ENCODE measurements at places on chromosomes 12 and 14.

DNA sequence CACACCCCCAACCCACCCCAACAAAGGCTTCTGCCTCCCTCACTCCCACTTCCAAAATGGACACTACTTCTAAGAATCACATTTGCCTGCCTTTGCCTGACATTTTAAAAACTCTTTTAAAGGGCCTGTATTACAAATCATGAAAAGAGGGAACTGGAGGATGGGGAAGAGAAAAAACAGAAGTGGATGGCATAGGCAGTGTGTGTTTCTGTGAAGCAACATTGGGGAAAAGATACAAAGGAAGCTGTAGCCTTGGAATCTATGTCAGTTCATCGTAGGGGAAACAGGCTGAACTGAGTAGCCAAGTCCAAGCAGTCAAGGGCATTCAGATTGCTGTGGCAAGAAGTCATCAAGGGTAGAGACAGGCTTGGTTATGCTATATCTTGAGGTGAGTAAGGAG, 273.9 kb downstream of the BTG1 start:
- DNase-seq: no peak

DNA sequence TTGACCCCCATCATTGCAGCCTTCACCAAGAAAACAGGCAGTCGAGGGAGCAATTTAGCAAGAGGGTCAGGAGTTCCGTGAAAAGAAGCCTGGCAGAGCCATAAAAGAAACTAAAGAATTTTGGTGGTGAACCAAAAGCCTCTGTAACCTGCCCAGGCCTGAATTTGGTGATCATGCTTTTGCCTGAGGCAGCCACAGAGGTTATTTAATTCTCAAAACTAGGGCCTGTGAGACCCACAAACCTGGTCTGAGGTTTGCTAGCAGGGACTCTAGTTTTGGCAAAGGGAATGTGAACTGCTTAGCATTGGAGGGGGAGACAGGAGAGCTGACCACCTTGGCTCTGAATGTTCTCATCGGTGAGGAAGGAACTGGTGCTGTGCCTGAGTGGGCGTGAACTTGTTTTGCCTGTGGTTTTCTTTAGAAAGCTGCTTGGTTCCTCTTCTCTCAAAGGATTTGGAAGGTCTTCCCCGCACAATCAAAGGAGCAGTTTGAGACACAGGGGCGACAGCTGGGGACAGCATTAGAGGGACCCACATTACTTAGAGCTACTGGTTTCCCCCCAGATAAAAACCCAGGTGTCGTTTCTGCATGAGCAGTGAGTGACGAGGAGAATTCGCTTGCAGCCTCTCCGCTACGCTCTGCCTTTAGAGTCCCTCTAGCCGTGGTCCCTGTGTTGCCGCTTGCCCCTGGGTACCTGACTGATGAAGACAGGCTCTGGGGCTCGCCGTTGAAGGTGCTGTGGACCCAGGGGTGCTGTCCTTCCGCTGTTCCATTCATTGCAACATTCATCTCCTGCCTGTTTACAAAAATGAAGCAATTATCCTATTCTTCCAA, 12.6 kb upstream of the WNT5B start:
- no peak for DNase-seq

DNA sequence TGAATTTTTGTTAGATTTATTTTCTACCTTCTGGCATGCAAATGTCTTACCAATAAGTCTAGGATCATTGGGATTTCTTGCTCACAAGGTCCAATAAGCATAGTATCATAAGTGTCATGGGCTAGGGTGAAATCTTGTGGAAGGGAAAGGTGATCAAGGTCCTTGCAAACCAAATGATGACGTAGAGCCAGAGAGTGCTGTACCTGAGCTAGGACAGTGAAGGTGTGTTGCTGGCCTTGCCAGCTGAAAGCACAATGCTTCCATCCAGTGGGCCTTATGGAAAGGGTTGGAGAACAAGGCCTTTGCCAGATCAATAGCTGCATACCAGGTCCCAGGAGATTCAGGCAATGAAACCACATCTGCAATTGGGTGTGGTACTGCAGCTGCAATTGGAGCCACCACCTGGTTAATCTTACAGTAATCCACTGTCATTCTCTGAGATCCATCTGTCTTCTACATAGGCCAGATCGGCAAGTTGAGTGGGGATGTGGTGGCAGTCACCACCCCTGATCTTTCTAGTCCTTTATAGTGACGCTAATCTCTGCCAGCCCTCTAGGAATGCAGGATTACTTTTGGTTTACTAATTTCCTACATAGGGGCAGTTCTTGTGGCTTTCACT, 208.9 kb upstream of the MYL2 start:
- no peak for DNase-seq

GRCh38 chr12:126337556-126338441, 1272.6 kb downstream of the AACS start:
- DNase-seq: no peak

DNA sequence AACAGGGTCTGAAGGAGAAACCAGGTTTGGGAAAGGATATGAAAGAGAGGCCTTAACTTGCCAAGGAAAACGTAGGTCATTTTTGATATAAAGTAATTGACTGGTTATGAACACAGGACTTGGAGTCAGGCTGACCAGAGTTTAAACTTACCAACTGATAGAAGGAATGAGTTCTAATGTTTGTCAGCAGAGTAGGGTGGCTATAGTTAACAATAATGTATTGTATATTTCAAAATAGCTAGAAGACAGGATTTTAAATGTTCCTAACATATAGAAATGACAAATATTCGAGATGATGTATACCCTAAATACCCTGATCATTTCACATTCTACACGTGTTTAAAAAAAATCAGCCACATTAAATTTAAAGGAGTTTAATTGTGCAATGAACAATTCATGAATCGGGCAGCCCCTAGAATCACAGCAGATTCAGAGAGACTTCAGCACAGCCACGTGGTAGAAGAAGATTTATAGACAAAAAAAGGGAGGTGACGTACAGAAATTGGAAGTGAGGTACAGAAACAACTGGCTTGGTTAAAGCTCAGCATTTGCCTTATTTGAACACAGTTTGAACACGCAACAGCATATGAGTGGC, 52.5 kb upstream of the PLEKHG7 start:
- no peak for DNase-seq

- no peak for DNase-seq
Measured at GRCh38 chr12:122031342-122032216, 9.9 kb downstream of the BCL7A start.

- no peak for DNase-seq
Measured at GRCh38 chr12:109387425-109388166, 39.9 kb downstream of the MYO1H start.

DNA sequence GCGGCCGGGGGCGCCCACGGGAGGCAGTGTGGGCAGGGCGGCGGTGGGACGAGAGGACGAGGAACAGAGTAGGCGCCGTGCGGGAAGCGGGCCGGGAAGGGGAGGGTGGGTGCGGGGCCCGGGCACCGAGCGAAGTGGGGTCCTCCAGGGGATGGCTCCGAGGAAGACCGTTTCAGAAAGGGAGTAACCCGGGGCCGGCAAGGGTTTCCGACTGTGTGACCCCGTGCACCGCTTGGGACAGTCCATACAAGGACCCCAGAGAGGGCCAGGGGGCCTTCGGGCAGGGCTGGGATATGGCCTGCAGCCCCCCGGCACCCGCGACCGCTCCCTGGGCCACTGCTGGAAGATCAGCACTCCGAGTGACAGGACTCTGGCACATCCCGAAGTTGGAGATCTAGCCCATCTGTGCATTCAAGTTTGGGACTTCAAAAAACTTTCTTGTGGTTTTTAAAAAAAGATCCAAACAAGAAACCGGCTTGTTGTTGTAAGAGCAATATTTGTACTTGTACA, 448 bp downstream of the TSPAN9 start:
- no peak for DNase-seq

- DNase-seq: no peak
Measured at GRCh38 chr14:73762375-73762822, 48.2 kb upstream of the PNMA1 start.

DNA sequence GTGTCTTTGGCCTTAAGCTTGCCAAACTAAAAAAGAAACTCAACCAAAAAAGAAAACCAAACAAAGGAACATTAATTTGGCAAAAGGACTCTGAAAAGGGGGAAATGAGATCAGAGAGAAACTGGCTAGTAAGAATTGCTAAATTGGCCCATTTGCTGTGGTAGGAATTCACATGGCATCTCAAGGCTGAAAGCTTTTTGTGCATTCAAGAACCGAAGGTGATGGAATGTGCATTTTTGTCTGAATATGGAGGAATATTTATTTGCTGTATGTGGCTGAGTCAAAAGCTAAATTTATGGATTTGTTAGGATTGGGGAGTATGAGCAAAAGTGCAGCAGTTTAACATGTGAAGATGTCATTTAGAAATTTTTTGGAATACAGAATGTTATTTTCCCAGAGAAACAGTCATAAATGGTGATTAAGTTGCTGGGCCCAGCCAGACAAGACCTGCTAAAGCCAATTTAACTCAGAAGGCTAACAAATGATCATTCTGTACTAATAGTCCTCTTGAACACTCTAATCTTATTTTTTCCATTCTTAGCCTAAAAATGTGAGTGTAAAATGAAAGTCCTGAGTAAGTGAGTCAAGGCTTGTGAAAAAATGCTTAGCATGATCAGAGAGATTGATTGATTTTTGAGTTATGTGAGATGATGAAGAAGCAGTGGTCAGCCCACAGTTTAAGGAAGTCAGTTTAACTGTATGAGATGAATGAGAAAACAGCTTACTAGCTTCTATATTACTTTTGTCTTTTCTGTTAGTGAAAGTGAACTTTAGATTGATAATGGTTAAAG, 94.1 kb downstream of the ANO6 start:
- DNase-seq: no peak

DNA sequence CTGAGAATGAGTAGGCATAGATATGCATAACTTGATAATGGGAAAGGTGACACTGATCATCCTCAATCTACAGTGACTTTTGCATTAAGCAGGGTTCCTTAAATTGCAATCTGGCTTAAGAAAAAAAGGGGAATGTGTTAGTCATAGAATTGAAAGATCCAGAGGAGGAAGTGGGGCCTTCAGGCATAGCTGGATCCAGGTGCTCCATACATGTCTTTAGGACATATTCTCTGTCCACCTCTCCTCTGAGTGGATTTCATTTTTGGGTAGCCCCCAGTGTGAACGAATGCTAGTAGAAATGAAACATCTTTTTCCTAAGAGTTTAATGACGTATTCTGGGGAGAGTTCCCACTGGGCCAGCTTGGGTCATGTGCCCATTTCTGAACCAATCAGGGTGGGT, 27.6 kb downstream of the CCDC63 start:
- no peak for DNase-seq

- no peak for DNase-seq
Measured at GRCh38 chr12:120314220-120314619, 12.1 kb downstream of the SIRT4 start.

- DNase-seq: no peak
Measured at GRCh38 chr12:94801745-94802144, 151.4 kb upstream of the TMCC3 start.

GRCh38 chr14:103121846-103122584, 1.2 kb upstream of the TNFAIP2 start:
- no peak for DNase-seq

GRCh38 chr14:76639606-76640229, 121.5 kb upstream of the VASH1 start:
- DNase-seq: no peak

GRCh38 chr12:46752396-46752795, 73.4 kb downstream of the SLC38A4 start:
- DNase-seq: no peak

GRCh38 chr14:44339231-44339630, 167.9 kb downstream of the FSCB start:
- DNase-seq: no peak

- DNase-seq: no peak
Measured at GRCh38 chr12:57157588-57158173, 10.3 kb upstream of the LRP1-AS start.

DNA sequence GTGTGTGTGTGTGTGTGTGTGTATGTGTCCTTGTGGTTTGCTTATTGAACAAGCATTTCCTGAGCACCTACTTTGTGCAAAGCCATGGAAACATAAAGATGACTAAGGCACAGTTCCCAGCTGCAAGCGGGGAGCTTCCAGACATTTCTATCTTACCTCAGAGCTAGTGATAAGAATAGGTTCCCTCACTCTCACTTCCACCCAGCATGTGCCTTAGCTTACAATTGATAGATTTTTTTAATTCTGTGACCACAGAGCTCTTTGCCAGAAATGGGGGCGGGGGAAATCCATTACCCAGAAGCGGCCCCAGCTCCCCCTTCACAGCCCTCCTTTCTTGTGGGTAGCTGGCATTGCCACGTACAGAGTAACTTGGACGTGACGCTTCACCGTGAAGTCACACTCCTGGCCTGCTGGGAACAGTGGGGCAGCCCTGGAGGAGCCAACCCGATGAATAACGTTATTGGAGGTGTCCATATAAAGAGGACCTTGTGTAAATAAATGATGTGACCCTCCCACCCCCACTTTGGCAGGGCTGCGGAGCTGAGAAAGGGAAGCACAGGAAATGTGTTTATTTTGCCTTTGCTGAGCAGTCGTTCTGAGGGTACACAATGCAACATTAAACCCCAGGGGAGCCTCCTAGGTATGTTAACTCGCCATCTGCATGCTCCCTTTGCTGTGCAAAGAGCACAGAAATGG, 238.9 kb downstream of the CHST11 start:
- DNase-seq: peak; percentile 41

- no peak for DNase-seq
Measured at GRCh38 chr14:100192250-100192671, 32.8 kb upstream of the DEGS2 start.

- DNase-seq: no peak
Measured at GRCh38 chr14:104979758-104980610, 1.8 kb upstream of the AHNAK2 start.

DNA sequence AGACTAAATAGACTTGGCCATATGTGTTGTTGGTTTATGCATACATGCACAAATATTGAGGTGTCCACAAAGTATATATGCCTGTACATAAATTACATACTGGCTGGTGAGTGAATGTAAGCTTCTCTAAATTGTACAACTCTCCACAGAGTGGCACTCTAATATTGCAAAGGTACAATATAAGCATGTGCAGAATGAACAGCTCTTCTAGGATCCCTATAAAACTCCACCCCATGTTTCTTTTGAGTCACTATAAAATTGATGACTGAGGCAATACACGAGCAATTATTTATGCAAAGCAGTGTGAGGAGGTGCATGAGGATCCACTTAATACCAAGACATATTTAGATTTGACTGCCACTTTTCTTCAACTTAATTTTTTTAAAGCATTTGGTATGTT, 172.2 kb downstream of the NAV3 start:
- no peak for DNase-seq

- no peak for DNase-seq
Measured at GRCh38 chr12:66945189-66945817, 266.4 kb upstream of the GRIP1 start.

- DNase-seq: no peak
Measured at GRCh38 chr14:101121508-101122139, 218.1 kb upstream of the RTL1 start.

GRCh38 chr12:69211160-69211559, 28.2 kb upstream of the CPSF6 start:
- DNase-seq: no peak

All from T-helper 17 cell (primary cell).